ENCODE measurements at places on chromosomes 7 and 10.

DNA sequence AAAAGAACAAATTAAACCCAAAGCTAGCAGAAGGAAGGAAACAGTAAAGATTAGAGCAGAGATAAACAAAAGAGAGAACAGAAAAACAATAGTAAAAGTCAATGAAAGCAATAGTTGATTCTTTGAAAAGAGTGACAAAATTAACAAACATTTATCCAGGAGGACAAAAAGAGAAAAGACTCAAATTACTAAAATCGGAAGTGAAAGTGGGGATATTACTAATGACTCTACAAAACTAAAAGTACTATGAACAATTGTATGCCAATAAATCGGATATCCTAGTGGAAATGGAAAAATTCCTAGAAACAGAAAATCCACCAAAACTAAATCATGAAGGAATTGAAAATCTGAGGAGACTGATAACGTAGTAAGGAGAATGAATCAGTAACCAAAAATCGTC is 96.3 kb downstream of the SNX13 start:
- DNase-seq = no peak

DNA sequence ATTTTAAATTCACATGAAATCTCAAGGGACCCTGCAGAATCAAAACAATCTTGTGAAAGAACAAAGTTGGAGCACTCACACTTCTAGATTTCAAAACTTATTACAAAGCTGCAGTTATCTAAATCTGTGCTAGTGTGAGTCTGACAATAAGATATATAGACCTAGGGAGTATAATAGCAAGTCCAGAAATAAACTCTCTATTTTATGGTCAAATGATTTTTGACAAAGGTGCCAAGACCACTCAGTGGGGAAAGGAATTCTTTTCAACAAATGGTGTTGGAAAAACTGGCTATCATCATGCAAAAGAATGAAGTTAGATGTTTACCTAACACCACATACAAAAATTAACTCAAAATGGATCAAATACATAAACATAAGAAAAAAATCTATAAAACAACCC is 68.2 kb downstream of the TFEC start:
- no peak for DNase-seq

DNA sequence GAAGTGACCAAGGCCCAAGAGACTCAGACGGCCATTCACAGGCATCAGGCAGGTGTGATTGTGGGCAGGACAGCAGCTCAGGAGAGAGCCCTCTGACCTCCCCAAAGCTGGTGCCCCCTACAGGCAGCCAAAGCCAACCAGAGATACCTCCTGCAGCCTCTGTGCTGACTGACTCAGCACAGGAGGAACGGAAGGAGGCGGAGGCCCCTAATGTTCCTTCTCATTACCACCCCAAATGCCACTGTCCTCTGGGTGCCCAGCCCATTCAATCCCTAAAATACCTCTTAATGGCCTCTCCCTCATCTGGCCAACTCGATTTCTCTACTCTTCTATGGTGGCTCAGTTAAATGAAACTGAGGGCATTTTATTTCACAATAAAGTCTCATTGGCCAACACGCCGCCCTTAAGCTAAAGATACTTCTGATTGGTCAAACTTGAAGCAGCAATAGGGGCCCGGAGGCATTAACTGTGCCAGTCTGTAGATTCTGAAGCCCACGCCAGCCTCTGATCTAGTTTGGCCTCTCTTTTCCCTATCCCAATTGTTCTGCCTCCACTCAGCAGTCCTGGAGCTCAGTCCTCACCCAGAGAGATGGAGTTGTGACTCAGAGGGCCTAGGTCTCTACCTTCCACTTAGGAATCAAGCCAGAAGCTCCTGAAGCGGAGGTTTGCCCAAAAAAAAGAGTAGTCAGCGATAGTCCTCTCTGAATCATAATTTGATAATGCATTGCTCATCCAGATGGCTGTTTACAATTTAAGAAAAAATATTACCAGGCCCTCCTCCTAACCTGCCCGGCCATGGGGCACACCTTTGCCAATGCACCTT is 1.2 kb downstream of the CYREN start:
- peak; percentile 68 for DNase-seq

DNA sequence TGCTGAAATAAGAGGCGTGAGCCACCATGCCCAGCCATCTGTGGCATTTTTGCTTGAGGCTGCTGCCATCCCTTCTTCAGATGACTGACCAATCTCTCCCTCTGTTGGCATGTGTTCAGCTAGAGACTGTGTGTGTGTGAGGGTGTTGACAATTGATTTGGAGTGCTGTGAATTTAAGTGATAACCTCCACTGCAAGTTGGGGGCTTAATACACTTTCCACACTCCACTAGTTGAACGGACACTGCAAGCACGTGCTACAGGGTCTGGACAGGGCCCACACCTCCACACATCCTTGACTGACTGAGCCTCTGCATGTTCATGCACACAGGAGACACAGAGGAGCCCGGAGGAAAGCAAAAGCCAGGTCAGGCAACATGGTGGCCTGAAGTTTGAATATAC is 51.3 kb downstream of the BRAF start:
- no peak for DNase-seq

GRCh38 chr7:32868116-32868515 is 23.4 kb downstream of the KBTBD2 start:
- DNase-seq = no peak

DNA sequence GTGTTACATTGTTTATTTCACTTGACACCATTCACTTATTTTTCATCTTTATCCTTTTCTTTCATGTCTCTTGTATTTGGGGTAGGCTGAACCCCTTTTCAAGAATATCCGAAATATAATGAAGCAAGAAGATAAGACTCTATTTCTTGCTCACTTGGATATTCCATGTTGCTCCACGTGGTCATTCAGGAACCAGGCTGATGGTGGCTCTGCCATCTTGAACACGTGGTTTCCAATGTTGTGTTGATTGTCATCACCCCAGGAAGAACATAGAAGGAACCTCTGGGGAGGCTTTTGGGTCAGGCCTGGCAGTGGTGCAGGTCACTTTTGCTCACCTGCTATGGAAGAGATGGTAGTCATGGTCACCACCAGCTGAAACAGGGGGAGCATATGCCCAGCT is 9.3 kb upstream of the GALNTL5 start:
- no peak for DNase-seq

DNA sequence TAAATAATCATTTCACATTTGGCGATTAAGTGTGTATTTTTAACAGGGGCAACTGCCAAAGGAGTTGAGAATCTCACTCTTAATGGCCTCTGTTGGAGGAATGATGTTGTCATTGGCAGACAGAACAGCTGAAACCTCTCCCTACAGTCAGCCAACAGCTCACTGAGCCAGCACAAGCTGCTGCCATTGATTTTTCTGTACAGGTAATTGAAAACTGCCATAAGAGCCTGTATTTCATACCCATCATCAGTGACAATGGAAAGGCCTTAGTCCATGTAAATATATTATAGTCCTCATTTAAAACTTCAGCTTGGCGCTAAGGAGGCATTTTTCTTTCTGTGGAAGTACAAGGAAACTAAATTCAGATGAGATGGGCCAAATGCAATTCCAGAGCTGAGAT is 28.1 kb upstream of the PTN start:
- no peak for DNase-seq

DNA sequence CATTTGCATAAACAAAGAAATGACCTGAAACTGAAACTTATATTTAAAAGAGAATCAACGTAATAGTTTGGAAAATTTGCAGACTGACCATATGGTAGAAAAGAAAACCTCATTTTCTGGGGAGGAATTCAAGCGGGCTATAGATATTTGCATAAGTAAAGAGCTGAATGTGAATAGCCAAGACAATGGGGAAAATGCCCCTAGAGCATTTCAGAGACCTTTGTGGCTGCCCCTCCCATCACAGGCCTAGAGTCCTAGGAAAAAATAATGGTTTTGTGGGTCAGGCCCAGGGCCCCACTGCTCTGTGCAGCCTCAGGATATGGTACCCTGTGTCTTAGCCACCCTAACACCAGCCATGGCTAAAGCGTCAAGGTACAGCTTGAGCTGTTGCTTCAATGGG is 480.6 kb upstream of the MBL2 start:
- no peak for DNase-seq

DNA sequence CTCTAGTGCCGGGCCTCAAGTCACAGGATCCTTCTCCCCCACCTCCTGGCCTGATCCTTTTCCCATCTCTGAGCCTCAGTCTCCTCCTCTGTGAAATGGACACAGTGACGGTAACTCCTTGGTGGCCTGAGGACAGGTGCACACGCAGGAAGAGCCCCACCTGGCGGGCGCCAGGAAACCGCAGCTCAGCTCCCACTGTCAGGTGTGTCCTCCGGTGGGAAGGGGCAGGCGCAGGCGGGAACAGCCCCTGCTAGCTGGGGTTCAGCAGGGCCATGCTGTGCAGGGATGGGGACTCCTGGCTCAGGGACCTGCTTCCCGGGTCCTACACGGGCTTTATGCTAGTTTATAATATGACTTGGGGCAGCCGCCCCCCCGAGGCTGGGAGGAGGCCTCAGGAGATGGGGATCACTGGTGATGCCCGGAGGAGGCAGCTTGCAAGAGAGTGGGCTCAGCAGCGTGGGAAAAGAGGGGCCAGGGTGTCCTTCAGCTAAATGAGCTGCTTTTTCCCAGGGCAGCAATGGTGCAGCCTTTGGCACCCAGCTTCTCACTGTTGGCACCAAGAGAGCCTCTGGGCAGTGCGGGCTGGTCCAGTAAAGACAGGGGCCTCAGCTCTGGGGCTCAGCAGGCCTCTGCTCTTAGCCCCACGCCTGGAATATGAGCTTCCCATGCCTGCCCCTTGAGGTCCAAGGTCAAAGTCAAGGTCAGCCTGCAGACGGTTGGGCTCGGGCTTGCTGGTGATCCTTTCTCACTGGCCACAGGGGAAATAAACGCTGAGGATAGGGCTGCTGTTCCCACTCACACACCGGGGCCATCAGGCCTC is 68.0 kb upstream of the FAM20C start:
- DNase-seq = no peak

- no peak for DNase-seq
These were observed 3.9 kb upstream of the TRIM4 start for GRCh38 chr7:99923200-99923599.

GRCh38 chr10:77371848-77372799 is 265.5 kb downstream of the KCNMA1 start:
- no peak for DNase-seq

GRCh38 chr10:94131885-94132284 is 138.2 kb downstream of the PLCE1 start:
- no peak for DNase-seq

GRCh38 chr7:74581916-74582440 is 75.5 kb upstream of the GTF2I start:
- DNase-seq = no peak

GRCh38 chr7:112416127-112416526 is 34.1 kb upstream of the IFRD1 start:
- DNase-seq = no peak
